Activated CD4-positive, CD25-positive, alpha-beta regulatory T cell treated with anti-CD3 and anti-CD28 coated beads, Interleukin-2, amount 50 U/mL, for 16 hours (primary cell): ENCODE measurements at places on chromosomes 6 and 20.

GRCh38 chr6:101398716-101399615 is 5.5 kb downstream of the GRIK2 start:
- no peak for DNase-seq

DNA sequence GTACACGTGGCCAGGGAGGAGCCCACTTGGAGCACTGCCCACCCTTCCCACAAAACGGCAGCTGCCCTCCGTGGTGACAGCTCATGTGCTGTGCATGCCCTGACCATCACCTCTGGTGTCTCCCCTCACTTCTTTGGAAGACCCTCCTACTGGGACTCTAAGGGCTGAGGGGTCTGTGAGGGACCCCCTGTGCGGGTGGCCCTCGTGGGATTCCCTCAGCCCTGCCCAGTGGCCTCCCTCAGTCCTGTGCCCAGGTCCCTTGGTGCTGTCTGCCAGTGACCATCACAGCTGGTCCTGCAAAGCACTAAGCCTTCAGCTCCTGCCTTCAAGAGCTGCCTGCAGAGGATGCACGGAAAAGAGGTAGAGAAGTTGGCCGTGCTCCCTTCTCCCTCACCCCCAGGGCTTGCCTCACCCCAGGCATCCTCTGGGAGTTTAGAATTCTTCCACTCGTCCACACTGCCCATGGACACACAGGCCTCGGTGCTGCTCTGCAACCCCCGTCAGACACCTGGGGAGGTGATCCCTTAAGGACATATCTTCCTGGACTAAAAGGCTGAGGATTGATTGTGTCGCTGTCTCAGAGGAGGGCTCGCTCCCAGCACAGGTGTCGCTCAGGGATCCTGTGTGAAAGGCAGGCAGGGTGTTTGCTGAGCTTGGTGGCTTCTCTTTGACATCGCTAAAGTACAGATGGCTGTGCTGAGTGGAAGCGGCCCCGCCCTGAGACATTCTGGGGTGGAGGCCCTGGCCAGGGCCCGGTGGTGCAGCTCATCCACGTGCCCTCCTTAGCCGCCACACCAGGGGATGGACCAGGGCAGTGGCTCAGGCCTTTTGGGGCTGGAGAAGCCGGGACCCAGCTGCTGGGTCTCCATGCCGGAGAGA is 119.5 kb upstream of the FRMD1 start:
- no peak for DNase-seq

- DNase-seq, result no peak
Measured at GRCh38 chr20:49323622-49324238, 45.9 kb upstream of the ZNFX1 start.

DNA sequence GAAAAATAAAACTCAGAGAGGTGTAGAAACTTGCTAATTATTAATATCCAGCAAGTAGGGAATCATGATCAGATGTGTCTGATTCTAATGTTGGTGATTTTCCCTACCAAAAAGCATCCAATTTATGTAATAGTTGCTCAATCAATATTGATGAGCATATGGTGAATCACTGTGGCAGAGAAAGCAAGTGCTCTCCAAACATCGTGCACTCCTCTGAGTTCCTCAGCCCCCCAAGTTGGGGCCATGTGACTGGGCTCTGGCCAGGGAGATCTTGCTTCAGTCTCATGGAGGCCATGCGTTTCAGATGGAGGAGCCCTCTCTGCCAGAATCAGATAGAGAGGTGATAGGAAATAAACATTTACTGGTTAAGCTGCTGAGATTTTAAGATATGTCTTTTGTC is 133.2 kb upstream of the LY86 start:
- no peak for DNase-seq

GRCh38 chr6:97885828-97886227 is 602.8 kb upstream of the MMS22L start:
- DNase-seq, result no peak
